Stimulated activated CD4-positive, alpha-beta T cell treated with anti-CD3 and anti-CD28 coated beads, Interleukin-1b, Interleukin-23, amount 100 ng/mL, for 1 hour (primary cell): ENCODE measurements at places on chromosomes 1 and 21.
A peak's percentile ranks its signal among the peaks of the same experiment; 100 is the strongest.

GRCh38 chr1:50368179-50369007, 54.9 kb downstream of the DMRTA2 start:
- DNase-seq = no peak

GRCh38 chr1:30145723-30146303, 577.6 kb downstream of the MATN1 start:
- no peak for DNase-seq

DNA sequence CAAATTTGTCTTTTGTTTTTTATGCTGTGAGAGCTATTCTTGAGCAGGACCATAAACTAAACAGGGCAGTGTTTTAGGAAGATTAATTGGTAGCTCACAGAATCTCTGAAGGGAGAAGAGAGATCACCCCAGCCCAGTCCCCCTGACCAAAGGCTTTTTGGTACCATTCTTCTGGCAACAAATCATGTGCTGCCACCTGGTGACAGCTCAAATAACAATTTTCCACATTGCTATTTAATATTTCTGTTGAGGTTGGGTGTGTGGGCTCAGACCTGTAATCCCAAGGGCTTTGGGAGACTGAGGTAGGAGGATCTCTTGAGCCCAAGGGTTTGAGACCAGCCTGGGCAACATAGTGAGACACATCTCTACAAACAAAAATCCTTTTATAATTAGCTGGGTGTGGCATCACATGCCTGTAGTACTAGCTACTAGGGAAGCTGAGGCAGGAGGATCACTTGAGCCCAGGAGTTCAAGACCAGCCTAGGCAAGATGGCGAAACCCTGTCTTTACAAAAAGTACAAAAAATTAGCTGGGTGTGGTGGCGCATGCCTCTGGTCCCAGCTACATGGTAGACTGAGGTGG, 2.2 kb upstream of the TESK2 start:
- peak; percentile 24 for DNase-seq

DNA sequence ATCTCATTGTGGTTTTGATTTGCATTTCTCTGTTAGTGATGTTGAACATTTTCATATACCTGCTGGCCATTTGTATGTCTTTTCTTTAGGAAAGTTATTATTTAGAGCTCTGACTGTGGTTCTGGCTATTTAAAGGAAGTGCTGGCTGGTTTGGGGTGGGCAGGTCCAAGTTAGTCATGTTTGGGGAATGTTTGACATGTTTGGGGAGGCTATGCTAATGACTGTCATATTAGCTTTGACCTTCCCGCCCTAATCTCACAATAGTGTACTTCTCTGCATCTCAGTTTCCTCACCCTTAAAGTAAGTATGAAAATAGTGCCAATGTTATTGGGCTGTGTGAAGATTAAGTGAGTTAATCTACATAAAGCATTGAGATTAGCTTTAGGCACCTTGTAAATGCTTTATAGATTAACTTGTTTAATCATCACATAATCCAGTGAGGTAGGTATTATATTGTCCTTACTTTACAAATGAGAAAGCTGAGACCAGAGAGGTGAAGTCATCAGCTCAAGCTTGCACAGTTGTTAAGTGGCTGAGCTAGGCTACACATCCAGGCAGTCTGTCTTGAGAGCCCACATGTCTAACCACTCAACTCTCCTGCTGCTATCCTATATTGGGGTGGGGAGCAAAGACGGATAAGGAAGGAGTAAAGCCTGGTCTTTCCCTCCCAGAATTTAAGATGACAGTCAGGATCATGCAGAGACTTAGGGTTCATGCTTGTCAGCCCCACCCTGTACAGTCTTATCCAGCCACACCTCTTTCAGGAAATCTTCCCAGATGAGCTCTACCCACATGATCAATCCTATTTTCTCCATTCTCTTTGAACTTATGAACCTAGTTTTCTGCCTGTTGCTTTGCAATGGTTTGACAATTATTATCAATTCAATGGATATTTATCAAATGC, 22.8 kb upstream of the CRNN start:
- no peak for DNase-seq

- DNase-seq = no peak
These were observed 24.7 kb downstream of the CYP2J2 start for GRCh38 chr1:59901770-59902388.

DNA sequence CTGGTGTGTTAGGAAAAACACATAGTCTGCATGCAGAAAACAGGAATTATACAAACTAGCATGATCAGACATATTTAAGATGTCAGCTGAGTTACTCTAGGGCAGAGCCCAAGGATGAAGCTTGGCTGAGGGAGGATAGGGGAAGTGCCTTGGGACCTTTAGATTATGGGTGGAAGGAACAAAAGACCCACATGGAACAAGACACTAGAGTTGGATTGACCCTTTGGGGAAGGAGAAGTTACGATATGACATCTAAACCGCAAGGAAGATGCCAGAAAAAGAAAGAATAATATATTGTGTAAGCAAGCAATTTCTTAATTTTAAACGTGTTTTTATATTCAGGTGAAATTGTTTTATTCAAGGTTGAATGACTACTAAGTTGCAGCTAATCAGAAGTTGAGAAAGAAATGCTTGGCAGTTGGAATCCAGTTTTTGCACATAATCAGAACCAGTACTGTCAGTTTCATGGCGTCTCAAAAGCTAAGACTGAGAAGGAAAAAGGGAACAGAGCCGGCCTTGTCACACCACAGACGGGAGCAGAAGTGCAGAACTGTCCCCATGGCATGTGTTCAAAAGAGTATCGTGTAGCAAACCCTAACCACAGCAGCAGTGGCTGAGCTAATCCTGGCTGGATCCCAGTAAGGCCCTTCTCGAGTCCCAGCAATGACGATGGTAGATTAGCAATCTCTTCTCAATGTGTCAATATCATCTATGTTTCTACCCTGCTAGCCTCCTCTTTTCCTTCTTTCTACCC, 31.2 kb upstream of the IFNAR2 start:
- DNase-seq = no peak

DNA sequence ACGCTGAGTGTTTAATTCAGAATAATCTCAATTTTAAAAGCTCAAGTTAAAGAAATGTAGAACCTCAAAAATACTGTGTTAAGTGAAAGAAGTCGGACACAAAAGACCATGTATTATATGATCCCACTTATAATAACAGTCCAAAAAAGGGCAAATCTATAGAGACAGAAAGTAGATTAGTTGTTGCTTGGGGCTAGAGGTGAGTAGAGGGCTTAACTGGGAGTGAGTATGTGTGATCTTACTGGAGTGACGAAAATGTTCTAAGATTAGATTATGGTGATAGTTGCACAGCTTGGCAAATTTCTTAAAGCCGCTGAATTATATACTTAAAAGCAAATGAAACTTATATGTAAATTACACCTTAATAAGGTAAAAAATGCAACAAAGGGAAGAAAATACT, 150.5 kb downstream of the APP start:
- no peak for DNase-seq

DNA sequence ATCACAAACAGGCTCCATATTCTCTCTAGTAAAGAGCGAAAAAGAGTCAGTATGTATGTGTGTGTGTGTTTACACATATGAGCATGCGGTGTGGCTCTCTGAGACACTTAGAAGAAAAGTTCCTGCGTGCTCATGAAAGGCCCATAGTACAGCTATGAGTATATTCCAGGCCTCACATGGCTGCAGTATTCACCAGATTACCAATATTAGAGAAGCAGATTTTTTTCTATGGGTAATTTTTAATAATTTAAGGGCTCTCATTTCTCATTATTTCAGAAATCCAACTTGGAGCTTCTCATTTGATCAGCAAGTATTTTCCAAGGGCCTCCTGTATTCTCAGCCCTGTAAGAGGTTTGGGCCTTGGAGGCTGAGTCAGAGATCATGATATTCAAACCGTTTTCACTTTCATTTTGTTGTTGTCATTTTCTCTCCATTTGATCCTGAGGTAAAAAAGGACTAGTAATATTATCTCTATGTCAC, 232.9 kb upstream of the SGIP1 start:
- DNase-seq = no peak

GRCh38 chr1:89499320-89499719, 25.3 kb upstream of the LRRC8B start:
- DNase-seq = no peak

GRCh38 chr1:39335216-39335615, 130.7 kb downstream of the MACF1 start:
- no peak for DNase-seq

- DNase-seq = peak; percentile 77
These were observed 797 bp upstream of the USP1 start for GRCh38 chr1:62436039-62436465.

DNA sequence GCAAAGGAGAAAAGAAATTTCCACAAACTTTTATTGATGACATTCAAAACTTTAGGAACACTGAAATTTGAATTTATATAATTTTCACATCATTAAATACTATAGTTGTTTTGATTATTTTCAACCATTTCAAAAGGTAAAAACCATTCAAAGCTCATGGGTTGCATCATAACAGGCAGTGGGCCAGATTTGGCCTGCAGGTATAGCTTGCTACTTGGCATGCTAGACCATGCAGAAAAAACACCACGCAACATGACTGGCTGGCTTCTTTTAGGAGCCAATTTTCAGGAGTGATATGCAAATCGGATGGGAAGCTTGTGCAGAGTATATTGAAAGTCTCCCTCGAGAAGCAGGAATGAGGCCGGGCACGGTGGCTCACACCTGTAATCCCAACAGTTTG, 144.8 kb downstream of the GLUL start:
- no peak for DNase-seq

- no peak for DNase-seq
These were observed 723 bp upstream of the GNAI3 start for GRCh38 chr1:109547463-109548320.

- DNase-seq = no peak
These were observed 21.6 kb downstream of the NUP210L start for GRCh38 chr1:154133256-154133655.

DNA sequence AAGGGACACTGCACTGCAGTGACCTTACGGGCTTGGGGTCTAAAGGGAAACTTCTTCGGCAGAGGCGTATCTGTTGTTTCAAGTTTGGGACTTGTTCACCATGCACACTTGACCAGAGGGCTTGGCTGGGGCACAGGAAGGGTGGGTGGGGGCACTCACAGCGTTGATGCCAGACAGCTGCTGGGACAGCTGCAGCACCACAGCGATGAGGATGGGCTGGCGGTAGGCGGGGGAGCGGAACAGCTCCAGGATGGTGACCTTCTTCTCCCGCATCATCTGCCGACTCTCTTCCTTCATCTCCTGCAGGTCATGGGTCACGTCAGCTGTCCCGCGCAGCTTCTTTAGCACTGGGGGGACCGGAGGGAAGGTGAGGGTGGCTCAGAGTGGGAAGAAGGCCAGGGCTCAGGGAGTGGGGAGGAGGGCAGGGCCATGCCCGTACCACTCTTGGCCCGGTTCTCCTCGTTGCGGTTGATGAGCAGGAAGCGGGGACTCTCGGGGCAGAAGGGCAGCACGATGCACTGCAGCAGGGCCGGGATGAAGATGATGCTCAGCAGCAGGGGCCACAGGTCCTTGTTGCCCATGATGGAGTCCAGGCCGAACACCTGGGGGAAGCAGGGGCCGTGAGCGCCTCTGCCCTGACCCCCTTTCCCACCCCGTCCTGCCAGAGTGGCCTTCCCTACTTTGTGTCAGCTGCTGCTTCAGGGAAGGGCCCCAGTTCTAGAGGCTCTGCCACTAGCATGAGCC, 29.1 kb downstream of the SLC2A1 start:
- no peak for DNase-seq

DNA sequence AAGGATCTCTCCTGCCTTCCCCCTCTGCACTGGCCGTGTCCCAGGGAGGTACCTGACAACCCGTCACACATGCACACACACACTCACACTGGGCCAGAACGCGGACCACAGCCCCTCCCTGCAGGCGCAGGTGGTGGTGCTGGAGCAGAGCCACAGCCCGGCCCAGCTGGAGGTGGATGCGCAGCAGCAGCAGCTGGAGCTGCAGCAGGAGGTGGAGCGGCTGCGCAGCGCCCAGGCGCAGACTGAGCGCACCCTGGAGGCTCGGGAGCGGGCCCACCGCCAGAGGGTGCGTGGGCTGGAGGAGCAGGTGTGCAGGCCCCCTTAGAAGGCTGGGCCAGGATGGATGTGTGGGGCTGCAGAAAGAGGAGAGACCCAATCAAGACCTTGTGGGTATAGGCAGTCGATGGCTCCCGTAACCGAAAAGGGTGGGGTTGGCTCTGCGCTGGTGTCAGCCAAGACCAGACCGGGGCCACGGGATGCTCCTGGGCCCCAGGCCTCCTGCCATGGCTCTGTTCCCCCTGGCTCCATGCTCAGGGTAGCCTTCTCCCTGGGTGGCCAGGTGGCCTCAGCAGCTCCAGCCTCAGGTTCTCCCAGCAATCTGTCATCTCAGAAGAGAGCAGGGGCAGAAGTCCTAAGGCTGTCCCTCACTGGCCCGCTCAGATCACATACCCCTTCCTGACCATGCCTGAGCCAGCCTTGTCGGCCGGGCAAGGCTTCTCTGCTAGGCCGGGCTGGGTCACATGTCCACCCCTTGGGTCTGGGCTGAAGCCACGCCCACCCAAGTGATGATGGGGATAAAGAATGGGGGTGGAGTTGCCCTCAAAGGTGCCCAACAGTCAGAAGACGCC, 8.9 kb downstream of the MFAP2 start:
- DNase-seq = no peak

DNA sequence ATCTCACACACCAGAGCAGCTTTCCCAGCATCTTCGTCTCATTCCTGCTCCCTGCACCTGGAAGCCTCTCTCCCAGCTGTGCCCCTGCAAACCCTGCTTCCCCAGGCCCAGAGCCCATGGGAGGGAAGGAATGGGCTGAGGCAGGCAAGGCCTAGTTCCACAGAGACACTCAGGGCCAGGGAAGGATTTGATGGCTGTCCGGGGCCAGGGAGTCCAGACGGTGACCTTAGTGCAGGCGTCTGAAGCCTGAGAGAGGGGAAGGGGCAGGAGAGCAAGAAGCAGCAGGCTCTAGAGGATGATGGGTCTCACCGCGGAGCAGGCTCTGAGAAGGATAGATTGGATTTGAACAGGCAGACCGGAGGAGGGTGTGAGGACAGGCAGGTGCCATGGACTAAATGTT, 22.2 kb upstream of the TNNI1 start:
- no peak for DNase-seq

DNA sequence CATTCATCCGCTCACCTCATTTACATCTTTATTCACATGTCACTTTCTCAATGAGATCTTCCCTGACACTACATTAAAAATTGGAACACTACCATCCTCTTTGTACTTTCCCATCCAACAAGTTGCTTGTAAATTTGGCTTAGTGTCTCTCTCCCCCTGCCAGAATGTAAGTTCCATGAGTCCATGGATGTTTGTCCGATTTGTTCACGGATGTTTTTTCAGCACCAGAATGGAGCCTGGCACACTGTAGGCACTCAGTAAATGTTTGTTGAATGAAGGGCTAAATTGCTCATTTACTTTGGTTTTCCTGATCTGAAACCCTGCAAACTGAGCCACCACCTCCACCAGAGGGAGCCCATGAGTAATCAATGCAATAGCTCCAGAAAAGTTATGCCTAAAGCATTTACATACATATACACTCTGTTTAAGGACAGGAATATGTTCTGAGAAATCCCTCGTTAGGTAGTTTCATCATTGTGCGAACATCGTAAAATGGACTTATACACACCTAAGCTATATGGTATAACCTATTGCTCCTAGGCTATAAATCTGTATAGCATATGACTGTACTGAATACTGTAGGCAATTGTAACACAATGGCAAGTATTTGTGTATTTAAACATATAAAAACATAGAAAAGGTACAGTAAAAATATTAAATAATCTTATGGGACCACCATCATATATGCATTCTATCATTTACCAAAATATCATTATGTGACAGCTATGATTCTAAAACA, 2.8 kb upstream of the EYA3 start:
- peak; percentile 60 for DNase-seq
